Stimulated activated CD8-positive, alpha-beta memory T cell treated with anti-CD3 and anti-CD28 coated beads, Interleukin-15, amount 100 ng/mL, for 48 hours (primary cell): ENCODE measurements at places on chromosomes 2 and 18.

DNA sequence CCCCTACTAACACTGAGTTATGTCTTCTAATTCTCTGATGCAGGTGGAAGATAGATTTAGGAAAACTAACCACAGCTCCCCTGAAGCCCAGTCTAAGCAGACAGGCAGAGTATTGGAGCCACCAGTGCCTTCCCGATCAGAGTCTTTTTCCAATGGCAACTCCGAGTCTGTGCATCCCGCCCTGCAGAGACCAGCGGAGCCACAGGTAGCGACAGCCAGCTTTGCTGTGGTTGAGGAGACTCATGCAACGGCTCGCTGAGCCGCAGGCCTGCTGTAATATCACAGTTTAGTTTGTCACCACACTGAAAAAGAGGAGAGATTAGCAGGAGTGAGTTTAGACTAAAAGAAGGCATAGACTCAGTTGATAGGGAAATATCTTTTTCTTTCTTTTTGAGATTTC is 131.0 kb upstream of the IL1R2 start:
- DNase-seq, result no peak

DNA sequence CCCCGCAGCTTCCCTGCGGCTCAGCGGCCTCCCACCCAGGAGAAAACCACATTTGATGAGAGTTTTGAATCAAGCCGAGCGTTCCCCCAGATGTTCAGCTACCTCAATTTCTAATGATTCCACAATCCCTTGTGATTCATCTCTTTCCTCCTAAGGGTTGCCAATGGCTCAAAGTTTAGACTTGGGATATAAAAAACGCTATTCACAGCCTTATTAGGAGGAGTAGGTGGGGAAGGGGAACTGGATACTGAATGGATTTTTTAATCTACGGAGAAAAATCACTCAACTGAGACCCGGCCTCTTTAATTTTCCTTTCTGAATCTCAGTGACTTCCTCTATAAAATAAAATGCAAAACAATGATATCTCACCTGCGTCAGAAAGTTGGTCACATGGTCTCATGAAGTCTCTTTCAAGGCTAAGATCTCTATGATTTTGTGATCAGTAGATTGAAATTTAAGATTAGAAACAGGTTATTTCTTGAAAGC is 192.6 kb upstream of the TCF4 start:
- DNase-seq, result no peak

- DNase-seq, result no peak
Measured at GRCh38 chr2:186683341-186683740, 10.5 kb upstream of the FAM171B start.

DNA sequence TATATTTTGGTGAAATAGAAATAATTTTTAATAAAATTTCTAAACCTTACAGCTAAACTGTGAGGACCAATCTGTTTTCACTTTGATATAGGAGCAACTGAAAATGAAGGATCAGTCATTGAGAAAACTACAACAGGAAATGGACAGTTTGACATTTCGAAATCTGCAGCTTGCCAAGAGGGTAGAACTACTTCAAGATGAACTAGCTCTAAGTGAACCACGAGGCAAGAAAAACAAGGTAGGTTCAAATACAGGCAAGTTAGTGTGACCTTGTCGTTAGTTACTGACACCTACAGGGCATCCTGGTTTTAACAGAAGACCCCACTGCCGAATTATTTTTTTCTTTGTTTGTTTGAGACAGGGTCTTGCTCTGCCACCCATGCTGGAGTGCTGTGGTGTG is 75.5 kb upstream of the STON1 start:
- no peak for DNase-seq

GRCh38 chr18:3710712-3711301 is 260.8 kb downstream of the TGIF1 start:
- DNase-seq, result no peak

GRCh38 chr2:134178138-134178877 is 75.6 kb upstream of the MGAT5 start:
- no peak for DNase-seq

GRCh38 chr2:240789501-240790369 is 30.3 kb downstream of the KIF1A start:
- no peak for DNase-seq

DNA sequence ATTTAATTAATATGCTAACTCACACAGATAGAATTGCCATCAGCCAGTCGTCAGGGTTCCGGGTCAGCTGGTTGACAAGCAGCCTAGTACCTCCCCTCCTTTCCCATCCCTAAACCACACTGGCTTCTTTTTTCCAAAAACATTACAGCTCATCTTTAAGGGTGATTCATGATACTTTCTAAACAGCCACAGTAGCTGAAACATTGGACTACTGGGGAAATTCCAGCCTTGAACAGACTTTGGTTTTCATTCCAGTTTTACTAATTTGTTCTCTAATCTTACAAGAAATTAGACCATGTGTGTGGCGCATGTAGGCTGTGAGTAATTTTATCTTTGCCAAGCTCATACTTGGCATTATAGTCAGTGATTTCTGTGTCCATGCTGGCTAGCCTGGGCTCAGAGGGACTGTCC is 110.8 kb downstream of the FMNL2 start:
- DNase-seq, result no peak

- DNase-seq, result no peak
Measured at GRCh38 chr2:28751956-28752630, 463 bp downstream of the PPP1CB start.

DNA sequence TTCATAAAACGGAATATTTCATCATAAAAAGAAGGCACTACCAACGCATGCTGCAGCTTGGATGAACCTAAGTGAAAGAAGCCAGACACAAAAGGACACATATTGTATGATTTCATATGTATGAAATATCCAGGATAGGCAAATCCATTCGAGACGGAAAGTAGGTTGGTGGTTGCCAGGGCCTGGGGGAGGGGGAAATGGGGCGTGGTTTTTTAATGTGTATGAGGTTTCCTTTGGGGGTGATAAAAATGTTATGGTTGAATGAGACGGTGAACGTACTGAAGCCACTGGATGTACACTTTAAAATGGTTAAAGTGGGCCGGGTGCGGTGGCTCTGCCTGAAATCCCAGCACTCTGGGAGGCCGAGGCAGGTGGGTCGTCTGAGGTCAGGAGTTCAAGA is 20.0 kb upstream of the SPATA3 start:
- no peak for DNase-seq

GRCh38 chr2:27149570-27150405 is 984 bp downstream of the TCF23 start:
- DNase-seq, result no peak

GRCh38 chr2:12507295-12507694 is 209.4 kb upstream of the TRIB2 start:
- DNase-seq, result peak; percentile 78

DNA sequence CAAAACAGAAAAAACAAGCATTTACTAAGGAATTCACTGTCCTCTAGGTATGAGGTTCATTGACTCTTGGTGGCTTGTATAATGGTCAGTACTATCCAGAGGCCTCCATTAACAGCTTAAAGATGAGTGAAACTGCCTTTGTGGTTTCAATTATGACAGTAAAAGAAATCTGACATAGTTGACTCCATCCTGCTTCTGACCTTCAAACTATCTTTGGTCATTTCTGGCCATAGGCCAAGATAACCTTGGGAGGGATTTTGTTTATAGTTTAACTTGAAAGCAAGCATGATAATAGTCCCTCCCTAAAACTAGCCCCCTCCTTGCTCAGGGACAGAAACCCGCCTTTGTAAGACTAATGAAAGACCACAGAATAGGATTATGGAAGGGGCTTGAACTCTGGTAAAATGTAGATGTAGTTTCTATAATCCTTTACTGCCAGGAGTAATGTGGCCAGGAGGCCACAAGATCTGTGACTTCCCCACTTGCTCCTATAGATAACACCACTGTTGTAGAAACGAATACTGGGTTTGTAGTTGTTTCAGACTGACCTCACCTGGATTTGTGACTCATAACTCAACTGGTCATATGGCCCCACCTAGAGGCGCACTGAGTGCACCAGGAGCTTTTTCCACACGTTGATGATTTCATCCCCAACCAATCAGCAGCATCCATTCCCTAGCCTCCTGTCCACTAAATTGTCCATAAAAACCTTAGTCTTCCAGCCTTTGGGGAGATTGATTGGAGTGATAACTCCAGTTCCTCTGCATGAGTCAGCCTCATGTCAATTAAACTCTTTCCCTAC is 8.6 kb upstream of the PLEKHM3 start:
- no peak for DNase-seq

DNA sequence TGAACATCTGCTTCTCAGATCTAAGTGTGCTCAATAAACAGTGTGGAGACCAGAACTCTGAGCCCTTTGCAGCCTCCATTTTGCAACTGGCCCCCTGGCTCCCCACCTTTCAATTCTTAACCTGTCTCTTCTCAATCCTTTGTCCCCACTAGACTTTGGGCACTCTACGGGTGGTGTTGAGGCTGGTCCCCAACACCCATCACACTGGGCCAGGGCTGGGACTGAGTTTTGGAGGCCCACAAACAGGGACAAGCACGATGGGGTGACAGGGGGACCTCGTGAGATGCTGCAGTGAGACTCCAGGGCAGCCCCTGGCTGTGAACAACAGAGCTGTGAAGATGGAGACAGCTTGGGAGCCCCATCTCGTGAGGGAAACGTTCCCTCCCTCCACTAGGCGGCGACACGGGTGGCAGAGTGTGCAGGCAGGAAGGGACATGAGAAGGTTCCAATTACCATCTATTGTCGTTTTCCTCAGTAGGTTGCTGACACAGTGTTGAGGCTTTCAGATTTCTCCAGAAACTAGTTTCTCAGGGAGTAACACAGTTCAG is 1.2 kb downstream of the ANKMY1 start:
- peak; percentile 35 for DNase-seq

GRCh38 chr2:151258121-151258520 is 3.5 kb downstream of the RBM43 start:
- no peak for DNase-seq

- DNase-seq, result no peak
Measured at GRCh38 chr18:79786786-79787526, 10.8 kb upstream of the KCNG2 start.

- DNase-seq, result no peak
Measured at GRCh38 chr2:70616168-70616694, 62.6 kb upstream of the TGFA start.

- no peak for DNase-seq
Measured at GRCh38 chr18:25351280-25351775, 638 bp downstream of the ZNF521 start.

DNA sequence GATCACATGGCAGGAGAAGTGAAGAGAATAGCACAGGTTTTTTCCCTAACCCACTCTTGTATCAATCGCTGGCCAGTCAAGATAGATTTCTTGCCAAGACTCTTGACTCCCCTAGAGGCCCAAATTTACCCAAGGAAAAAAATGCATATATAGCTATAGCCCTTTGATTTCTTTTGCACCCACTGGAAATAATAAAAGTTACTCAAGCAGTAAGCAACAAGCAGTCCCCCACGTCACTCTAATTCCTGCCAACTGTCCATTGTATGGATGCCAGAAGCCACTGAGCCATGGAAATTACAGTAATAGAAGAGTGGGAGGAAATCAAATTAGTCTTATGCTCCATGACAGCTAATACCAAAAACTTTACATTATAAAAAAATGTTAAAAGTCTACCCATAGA is 125.3 kb upstream of the SLC39A10 start:
- DNase-seq, result no peak

DNA sequence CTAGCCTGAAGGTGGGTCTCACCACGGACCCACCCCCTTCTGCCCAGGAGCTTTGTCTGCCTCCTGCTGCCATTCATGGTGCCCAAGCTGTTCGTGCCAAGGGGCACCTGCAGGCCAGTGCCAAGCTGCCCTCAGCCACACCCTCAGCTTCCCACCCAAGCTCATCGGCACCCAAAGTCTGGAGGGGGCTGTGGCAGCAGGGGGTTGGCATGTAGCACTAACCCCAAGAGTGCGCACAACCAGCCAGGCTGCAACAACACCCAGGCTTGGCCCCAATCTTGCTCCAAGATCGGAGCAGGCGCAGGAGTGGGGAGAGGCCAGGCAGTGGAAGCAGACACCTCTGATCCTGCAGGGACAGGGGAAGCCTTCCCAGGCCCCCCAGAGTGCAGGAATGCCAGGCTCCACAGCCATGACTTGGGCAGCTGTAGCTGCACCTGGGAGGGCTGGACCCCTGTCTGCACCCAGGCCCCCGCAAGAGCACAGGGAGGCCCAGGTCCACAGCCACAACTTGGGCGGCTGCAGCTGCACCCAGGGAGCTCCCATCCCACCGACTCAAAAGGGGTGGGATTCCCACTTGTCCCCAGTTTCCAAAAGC is 89.9 kb downstream of the ATAD2B start:
- DNase-seq, result no peak

GRCh38 chr2:52936029-52936428 is 831.6 kb upstream of the CHAC2 start:
- no peak for DNase-seq

DNA sequence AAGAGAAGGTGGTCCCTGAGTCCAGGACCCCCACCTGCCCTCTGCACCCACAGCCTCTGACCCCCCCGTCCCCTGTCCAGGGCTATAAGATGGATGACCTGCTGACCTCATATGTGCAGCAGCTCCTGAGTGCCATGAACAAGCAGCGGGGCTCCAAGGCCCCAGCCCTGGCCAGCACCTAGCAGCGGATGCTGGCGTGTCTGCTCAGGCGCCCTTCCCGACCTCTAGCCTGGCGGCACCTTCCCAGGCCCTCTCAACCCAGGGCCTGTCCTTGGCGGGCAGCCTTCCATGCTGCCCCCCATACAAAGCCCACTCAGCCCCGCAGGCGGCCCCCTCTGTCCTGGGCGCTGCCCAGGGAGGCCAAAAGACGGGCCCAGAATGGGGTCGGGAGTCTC is 8.7 kb upstream of the GPR17 start:
- no peak for DNase-seq
